ENCODE measurements at places on chromosomes 6 and 20.

DNA sequence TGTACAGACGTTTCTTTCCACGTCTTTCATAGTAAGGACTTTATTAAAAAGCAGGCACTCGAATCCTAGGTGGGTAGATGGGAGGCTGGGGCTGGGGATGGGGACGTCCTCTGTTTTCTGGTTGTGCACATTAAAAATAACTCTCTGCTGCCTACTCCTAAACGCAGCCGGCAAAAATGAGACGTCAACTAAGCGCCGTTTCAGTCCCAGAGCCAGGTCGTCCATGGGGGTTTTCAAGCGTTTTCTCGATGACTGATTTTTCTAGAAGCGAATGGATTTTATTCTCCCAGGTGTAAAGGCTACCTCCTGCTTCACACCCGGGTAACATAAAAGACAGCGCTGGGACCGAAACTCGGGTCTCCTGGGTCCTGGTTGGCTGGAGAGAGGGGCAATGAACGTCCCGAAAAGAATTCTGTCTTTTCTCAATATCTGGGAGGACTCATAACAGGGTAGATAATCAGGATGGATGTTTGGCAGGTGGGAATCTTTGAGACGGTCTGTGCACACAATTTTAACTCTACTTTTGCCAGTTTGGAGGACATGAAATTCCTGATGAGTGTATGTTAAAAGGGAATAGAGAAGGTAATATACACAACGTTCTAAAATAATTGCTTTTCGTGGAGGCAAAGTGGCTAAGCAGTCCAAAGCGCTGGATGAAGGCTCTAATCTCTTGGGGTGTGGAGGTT, 25.2 kb downstream of the GPX6 start:
- DNase-seq: no peak

DNA sequence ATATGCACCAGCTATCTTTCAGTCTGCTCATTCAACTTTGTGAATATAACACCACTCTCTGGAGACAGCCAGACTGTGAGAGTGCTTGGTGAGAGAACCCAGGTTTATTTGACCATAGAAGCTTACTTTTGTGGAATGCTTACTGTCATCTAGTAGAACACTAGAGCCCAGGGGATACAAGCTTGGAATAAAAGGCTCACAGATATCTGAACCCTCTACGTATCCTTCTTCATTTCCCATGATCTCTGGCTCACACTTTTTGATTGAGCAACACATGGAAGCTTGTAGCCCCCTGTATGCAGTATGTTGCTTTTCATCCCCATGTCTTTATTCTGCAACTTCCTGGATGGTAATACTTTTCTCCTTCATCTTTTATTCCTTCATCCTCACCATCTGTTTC, 835.3 kb upstream of the CITED2 start:
- peak; percentile 25 for DNase-seq

- no peak for DNase-seq
Observed at GRCh38 chr6:24844903-24845302, 46.2 kb upstream of the ARMH2 start.

- peak; percentile 43 for DNase-seq
Observed at GRCh38 chr6:164417537-164418261, 891.7 kb downstream of the C6orf118 start.

GRCh38 chr6:156449128-156449527, 328.1 kb upstream of the ARID1B start:
- DNase-seq: no peak

- DNase-seq: no peak
Observed at GRCh38 chr6:133407320-133408100, 166.4 kb downstream of the EYA4 start.

- peak; percentile 27 for DNase-seq
Observed at GRCh38 chr6:95848717-95849116, 167.1 kb upstream of the FUT9 start.

DNA sequence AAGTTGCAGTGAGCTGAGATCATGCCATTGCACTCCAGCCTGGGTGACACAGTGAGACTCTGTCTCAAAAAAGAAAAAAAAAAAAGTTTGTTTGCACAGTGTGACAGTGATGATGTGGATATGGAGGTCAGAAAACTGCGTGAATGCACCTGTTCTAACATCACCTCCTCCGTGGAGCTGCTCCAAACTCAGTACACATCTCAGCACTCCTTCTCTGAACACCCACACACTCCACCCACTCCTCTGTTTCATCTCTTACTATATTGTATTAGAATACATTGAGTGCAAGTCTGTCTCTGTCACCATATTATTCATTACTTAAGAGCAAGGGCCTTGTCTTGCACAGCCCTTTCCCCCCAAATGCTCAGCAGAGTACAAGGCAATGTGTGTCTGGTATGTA, 51.5 kb upstream of the ENPP4 start:
- DNase-seq: no peak

DNA sequence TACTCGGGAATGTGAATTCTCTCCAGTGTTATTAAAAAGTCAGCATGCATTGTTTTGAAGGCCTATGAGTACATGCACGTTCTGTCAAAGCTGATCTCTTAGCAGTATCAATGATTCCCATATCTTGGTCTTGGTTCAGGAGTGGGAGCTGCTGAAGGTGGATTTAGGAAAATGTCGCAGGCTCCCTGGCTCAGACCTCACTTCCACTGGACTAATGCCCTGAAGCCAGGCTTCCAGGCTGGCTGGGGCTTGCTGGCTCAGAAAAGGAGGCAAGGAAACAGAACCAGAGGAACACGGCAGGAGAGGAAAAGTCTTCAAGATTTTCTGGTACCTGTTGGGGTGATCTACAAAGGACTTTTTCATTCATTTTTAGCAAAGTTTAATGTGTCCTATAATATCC, 81.6 kb downstream of the OLIG3 start:
- DNase-seq: no peak

- DNase-seq: peak; percentile 92
Observed at GRCh38 chr20:46512943-46513844, at the start of gene ZNF334. TSS of gene ZNF334 (minus strand) at chr20:46513559. CDS start at chr20:46512102, 1,457 bp downstream.

DNA sequence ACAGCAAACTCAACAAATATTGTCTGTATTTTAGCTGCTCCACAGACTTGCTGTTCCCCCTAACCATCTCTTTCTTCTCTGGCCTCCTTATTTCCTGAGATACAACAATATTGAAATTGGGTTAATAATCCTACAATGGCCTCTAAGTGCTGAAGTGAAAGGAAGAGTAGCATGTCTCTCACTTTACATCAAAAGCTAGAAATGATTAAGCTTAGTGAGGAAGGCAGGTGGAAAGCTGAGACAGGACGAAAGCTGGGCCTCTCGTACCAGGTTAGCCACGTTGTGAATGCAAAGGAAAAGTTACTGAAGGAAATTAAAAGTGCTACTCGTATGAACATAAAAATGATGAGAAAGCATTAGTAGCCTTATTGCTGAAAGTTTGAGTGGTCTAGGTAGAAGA, 63.8 kb downstream of the ELOVL5 start:
- DNase-seq: no peak

GRCh38 chr20:22088882-22089281, 383.4 kb downstream of the PAX1 start:
- DNase-seq: no peak

DNA sequence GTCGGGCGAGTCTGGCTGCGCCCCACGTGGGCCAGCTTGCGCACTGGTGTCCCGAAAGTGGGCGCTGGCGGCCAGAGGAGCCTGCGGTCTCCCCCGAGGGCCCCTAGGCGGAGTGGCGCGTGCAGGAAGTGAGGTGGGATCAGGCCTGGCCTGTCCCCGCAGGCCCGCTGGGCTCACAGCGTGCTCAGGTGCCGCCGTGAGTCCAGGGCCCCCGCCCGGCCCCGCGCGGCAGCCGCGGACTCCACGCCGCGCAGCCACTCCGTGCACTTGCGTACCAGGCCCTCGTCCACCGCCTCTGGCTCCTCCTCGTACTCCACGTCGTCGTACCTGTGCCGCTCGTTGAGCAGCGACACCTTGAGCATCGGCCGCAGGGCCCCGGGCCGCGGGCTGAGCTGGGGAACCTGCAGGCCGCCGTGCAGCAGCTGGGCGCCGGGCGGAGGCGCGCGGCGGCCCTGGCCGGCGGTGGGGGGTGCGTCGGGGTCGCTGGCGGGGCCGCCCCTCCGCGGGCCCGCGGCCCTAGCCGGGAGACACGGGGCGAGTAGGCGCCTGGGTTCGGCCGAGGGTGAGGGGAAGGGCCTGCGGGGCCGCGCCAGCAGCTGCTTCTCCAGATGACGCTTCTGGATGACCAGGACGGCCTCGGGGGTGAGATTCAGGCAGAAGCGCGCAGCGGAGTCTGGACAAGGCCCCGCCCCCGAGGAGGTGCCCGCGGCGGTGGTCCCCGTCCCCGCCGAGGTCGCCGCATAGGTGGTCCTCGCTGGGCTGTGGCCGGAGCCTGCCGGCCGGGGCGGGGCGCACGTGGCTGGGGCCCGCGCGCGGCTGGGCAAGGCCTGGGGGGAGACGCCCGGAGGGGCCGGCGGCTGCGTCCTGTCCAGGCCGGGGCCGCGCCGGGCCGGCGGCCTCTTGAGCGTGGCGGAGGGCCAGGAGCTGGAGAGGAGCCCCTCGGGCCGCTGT, 835 bp downstream of the PRR18 start:
- peak; percentile 76 for DNase-seq

GRCh38 chr6:13131935-13132661, 196.2 kb downstream of the TBC1D7 start:
- DNase-seq: no peak

- peak; percentile 100 for DNase-seq
Observed at GRCh38 chr6:33317669-33318425, at the start of gene ZBTB22. TSS of gene ZBTB22 (minus strand) at chr6:33317744. CDS start at chr6:33316916, 828 bp downstream.

DNA sequence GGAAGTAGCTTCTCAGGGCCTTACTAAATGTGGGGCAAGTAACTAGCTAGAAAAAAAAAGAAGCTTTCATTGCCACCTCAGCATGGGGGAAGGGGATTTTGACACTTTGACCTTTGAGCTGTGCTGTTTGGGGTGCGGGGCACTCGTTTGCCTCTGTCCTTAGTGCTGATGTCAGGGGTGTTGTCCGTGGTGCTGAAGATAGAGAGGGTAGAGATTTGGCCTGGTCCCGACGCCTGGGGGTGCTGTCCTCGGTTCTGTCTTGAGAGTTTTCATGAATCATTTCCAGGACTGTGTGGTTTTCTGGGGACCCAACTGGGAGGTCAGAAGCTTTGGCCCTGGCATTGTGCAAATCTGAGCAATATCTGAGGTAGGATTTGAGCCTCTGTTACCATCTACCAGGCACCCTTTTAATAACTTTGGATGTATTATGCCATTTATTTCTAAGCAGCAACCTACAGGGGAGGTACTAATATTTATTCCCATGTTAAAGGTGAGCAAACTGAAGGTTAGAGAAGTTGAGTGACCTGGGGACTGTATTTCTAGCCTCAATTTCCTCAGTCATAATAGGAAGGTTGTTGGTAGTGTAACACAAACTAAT, 78.0 kb downstream of the DLGAP4 start:
- DNase-seq: peak; percentile 87

GRCh38 chr6:135972586-135972985, 121.1 kb downstream of the PDE7B start:
- no peak for DNase-seq

DNA sequence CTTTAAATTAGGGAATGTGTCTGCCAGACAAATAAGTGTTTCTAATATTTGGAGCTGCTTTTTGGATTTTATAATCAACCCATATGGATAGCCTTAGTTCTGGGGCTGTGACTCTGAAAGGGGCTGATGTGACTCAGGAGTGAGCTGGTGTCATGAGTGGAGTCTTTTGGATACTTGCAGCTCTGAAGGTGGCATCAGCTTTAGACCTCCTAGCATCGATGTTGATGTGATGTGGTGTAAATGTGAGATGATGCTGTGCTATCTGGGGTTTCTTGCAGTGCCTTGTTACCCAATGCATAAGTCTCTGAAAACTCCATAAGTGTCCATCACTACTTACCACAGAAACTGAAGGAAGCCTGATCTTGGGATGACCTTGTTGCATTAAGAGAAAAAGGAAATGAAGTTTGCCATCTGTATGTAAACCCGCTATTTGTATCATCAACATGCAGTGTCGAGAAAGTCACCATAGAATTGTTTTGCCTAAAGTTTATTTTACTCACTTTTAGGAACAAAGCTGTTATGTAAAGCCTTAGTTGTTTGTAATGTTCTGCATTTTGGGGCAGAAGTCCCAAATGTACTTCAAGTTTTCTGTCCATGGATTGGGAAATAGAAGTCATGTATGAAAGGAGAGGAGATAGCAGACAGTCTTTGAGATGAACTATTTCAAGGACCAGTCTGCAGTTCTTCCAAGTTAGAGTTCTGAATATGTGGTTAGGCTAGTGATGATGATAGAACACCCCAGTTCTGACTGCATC, 8.0 kb downstream of the FOXO3 start:
- no peak for DNase-seq

DNA sequence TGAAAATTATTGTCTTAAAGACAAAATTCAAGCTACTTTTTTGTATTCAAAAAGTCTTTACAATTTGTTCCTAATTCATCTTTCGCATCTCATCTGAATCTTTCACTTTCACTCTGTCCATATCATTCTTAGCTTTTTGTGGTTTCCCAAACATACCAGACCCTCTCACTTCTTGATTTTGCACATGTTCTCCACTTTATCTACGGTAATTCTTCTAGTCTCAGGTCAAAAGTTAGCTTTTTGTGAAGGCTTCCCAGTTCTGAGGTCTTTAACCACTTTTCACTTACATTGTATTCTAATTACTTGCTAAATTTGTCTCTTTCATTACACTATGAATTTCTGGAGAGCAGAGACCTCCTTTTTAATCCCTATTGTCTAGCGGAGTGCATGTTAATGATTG, 34.6 kb upstream of the EPHA7 start:
- no peak for DNase-seq

GRCh38 chr20:10594296-10594868, 79.4 kb downstream of the JAG1 start:
- DNase-seq: no peak

- no peak for DNase-seq
Observed at GRCh38 chr20:51715856-51716185, 52.4 kb downstream of the ATP9A start.

DNA sequence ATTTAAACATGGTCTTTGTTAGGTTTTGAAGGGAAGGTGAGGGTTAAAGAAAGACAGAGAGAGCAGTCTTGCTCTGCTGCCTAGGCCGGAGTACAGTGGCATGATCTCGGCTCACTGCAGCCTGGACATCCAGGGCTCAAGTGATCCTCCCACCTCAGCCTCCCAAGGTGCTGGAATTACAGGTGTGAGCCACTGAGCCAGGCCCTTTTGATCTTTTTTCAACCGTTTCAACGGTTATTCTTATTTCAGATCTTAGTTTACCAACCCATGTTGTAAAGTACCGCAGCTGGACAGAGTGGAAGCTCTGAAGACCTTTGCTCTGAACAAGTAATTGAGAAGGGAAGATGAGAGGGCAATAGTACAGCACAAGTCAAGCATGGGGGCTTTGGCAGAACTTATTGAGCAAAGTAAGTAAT, 1.2 kb upstream of the SRPK1 start:
- DNase-seq: no peak
